PC-9 (cell line): ENCODE measurements at places on chromosomes 7 and 10. TPM values are rescaled to one million over a fixed set of nuclear protein-coding genes. Genes with fewer than 3 reads are reported as not detected.

GRCh38 chr7:131945957-131946544 is 389.6 kb upstream of the PODXL start:
- DNase-seq: no peak

GRCh38 chr10:103197174-103197573 is 4.1 kb upstream of the NT5C2 start:
- DNase-seq: peak; percentile 39

The EFCAB10 gene
- not detected in 2 replicates for total RNA-seq

- DNase-seq: no peak
Observed at GRCh38 chr7:45494885-45495284, 79.3 kb upstream of the ADCY1 start.

DNA sequence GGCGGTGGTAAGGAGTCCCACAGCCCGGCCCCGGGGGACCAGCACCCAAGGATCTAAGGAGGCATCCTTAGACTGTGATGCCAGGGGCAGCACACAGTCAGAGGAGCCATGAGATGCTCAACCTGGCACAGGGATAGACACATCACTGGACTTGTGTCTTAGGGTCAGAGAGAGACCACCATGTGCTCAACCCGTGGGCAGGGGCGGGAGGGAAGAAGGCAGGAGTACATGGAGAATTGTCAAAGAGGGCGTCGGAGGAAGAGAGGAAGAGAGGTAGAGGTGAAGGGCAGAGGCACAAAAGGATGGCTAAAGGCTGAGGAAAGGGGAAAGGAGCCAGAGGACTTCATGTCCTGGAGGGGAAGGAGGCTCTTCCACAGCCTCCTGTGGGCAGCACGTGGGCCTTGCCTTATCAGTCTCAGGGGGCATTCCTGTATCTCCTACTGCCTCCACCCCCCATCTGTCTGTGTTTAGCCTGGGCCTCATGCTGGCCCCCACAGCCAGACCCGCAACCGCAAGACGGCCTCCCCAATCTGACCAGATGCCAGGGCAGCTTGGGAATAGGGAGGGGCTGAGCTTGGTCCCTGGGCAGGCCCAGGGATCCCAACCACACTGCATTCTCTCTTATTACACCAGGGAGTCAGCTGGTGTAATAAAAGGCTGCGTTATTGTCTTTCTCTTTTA is 2.2 kb downstream of the ADCY1 start:
- no peak for DNase-seq

- DNase-seq: peak; percentile 51
Observed at GRCh38 chr7:36986948-36987724, 262.8 kb upstream of the AOAH start.

DNA sequence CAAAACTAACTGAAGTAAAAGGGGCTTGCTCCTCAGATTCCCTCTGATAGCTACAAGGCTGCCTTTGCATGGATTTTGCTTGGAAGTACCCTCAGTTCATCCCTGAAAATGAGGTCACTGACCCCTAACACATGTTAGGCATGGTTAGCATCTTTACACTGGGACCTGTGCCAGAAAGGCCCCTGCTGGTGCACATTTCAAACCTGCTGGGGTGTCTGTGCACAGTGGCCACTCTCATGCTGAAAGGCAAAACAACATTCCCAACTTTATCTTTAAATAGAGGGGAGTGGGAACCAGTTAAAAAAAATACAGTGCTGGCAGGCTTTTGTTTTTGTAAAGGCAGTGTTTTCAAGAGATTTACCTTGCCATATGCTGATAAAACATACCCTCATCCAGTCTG is 99.1 kb downstream of the ANK3 start:
- DNase-seq: no peak

The COL1A2 gene
- total RNA-seq: not detected in 2 replicates

The PVRIG gene
- total RNA-seq: 0.95 and 1.1 TPM in 2 replicates

DNA sequence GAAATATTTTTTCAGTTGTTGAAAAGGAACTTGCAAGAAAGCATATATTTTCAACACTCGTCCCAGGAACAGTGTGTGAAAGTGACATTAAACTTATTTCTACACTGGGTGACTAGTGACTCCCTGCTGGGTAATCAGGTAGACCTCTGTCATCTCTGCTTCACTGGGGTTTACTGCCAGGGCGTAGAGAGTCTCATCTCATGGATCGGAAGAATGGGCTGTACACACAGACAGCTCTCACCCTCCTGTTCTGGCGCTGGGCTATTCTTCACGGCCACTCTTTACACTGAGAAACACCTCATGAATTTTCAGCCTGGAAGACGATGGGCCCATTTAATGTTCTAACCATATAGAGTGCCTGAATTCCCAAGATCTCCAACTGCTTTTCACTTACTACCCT is 36.4 kb downstream of the NRP1 start:
- no peak for DNase-seq

GRCh38 chr10:70188768-70189167 is 18.5 kb upstream of the SAR1A start:
- DNase-seq: no peak

GRCh38 chr10:130045091-130045652 is 65.5 kb downstream of the C10orf143 start:
- no peak for DNase-seq

The RELN gene
- 0.08 and 0.48 TPM in 2 replicates for total RNA-seq

The NRCAM gene
- 40.3 and 42.6 TPM in 2 replicates for total RNA-seq

DNA sequence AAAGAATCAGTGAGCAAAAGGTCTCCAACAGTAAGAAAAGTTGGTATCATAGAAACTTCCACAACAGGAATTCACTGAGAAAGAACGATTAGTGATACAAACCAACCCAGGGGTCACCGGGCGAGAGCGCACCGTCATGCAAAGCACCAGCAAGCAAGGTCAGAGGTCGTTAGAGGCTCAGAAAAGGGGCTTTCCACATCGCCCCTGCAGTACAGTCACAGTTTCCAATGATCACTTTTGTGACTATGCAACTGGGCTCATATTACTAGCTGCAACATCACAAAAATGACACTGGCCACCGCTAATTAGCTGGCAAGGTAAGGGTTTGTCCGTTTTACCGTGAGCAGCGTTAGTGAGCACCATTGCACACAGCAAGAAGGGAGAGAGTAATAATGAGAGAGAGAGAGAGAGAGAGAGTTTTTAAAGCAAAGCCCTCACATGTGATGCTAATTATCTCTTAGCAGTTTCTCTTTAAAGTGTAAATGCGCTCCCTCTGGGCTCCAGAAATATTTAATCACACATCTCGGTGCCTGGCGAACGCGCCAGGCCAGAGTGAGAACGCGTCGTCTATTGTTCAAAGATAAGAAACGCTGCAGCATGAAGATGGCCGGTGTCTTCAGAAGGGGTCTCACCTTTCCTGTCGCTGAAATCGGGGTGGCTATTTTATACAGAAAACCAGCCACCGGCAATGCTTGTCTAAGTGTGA is 237.5 kb downstream of the DNAJB6 start:
- DNase-seq: no peak

DNA sequence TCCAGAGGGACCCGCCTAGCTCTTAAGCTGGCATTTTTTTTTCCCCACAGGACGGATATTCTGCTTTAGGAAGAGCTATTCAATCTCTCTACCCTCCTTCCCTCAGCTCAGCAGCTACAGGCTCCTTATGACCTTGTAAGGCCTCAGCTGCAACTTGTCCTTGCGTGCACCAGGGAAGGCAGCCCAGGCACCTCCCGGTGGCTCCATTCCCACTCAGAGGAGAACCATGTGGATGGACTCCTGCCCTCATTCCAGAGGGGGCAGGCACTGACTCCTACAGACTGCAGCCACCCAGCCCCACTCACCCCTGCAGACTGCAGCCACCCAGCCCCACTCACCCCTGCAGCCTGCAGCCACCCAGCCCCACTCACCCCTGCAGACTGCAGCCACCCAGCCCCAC is 73.7 kb downstream of the ITIH5 start:
- DNase-seq: no peak

DNA sequence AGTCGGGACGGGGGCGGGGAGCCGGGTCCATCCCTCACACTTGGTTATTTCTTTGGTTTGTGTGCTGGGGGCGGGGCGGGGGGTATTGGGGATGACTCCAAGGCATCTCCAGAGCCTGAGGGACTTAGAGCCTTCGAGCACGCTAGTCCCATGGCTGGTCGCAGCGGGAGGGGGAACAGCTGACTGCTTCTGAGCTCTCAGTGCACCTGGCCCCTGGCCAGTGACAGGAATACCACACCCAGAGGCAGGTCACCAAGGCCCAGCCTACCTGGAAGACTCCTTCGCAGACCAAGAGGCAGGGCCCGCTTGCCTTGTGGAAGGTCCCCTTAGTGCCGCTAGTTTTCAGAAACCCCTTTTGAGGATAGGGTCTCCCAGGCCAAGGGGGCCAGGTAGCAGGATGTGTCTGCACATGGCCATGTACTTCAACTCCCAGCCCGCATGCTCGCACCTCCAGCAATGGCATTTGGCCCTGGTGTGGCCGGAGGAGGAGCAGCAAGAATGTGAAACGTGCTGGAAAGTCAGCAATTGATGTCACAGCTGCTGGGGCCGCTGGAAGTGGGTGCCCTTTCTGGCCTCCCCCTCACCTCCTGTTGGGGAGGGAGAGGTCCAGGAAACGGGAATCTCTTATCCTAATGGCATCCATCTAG is 40.3 kb downstream of the AGAP3 start:
- DNase-seq: no peak

The MYOF gene
- total RNA-seq: 255 and 274 TPM in 2 replicates

The MMRN2 gene
- 12.1 and 13.4 TPM in 2 replicates for total RNA-seq

The ZCWPW1 gene
- total RNA-seq: 7.4 TPM in 2 replicates

GRCh38 chr7:148442933-148443332 is 147.6 kb upstream of the C7orf33 start:
- DNase-seq: no peak

The LRGUK gene
- 0.60 and 2.3 TPM in 2 replicates for total RNA-seq

DNA sequence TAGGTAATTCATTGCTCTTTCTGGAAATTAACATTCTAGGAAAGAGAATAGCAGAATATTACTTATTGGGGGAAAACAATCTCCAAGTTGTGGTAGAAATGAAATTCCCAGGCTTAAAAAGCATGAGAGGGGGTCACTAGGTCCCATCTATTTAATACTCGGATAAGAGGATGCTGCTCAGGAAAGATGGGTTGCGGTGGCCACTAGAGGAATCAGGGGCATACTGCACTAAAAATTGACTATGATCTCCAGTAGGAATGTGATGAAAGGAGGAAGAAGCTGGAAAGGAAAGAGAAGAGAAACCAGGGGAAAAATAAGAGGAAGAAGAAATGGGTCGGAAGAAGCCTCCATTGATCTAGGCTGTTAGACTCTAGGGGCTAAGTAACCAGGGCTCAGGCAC is 192.8 kb downstream of the GPAM start:
- no peak for DNase-seq

DNA sequence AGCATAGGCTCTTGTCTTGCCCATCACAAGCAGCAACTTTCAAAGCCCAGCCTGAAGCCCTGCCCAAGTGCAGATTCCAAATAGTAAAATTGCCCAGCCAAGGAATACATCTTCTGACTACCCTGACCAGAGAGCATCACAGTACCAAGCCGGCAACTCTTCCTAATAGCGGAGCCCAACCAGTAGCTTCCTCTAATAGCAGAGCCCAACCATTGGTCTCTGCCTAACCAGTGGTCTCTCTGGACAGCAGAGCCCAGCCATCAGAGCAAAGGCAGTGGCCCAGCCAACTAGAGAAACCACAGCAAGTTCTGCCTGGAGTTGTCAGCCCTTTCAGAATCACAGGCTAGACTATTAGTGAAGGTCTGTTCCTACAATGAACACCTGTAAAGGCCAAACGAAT is 285.6 kb downstream of the HGF start:
- no peak for DNase-seq

The SLC26A5 gene
- total RNA-seq: not detected in 2 replicates

GRCh38 chr7:94366832-94367231 is 27.9 kb upstream of the COL1A2 start:
- DNase-seq: no peak

The GIMAP8 gene
- not detected in 2 replicates for total RNA-seq

- no peak for DNase-seq
Observed at GRCh38 chr7:99772565-99772964, 11.4 kb downstream of the CYP3A4 start.

- no peak for DNase-seq
Observed at GRCh38 chr7:91633013-91633441, 247.5 kb downstream of the MTERF1 start.

The FXYD4 gene
- not detected in 2 replicates for total RNA-seq

The HMX2 gene
- not detected in 2 replicates for total RNA-seq

DNA sequence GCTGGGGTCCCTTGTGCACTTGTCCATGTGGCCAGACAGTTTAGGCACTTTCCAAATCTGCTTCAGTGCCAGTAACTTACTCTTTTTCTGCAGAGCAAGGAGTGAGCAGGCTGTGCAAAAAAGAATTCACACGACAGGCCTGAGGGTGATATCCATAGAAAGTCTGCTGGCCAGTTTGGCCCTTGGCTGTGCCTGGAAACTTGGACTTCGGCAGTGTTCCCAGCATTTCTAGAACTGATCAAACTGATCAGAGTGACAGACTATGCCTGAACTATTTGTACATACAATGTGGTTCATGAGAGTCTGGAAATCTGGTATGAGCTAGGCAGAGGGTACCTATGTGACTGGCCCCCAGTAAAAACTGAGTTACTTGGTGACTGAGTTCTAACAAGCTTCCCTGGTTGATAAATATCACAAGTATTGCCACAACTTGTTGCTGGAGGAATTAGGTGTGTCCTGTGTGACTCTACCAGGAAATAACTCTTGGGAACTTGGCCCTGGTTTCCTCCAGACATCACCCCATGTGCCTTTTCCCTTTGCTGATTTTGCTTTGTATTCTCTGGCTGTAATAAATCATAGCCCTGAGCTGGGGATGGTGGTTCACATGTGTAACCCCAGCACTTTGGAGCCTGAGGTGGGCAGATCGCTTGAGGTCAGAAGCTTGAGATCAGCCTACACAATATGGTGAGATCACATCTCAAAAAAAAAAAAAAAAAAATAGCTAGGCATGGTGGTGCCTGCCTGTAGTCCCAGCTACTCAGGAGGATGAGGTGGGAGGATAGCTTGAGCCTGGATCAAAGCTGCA is 3.3 kb upstream of the DENND10 start:
- DNase-seq: peak; percentile 26

The EEPD1 gene
- total RNA-seq: 6.0 and 9.4 TPM in 2 replicates

The AKR1D1 gene
- total RNA-seq: not detected in 2 replicates

The ASIC3 gene
- 7.6 and 10.5 TPM in 2 replicates for total RNA-seq

The ZNF679 gene
- total RNA-seq: not detected in 2 replicates

- DNase-seq: no peak
Observed at GRCh38 chr7:16098585-16099179, 322.7 kb downstream of the CRPPA start.

The SP8 gene
- total RNA-seq: not detected in 2 replicates

DNA sequence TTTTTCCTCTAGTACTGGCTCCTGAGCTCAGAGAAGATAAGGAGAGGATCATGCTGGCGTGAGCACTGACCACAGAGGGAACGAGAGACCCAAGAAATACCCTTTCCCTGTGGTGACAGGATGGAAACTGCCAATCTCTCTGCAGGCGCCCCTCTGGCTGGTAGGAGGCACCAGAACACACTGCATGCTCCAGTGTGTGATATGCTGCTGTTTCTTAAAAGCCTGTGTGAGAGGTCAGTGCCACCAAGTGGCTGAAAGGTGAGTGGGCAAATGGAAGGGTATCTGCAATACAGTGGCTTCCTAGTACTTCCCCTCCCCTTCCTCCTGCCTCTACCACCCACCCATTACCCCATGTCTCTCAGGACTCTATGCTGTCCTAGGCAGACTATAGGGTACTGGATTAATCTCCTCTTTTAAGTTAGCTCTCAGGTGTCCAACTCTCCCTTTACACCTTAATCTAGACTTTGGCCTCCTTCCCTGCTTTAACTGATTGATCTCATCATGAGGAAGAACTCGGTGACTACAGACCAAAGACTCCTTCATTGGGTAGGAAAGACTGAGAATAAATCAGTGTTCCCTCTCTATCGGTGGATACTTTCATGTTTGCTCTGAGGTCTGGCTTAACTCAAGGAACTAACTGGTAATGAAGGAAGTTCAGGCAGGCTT is 283.6 kb downstream of the ADRA2A start:
- no peak for DNase-seq

- DNase-seq: no peak
Observed at GRCh38 chr7:157941210-157941609, 604.4 kb downstream of the DNAJB6 start.
